Activated CD8-positive, alpha-beta memory T cell treated with anti-CD3 and anti-CD28 coated beads, Interleukin-2, amount 10 ng/mL, durations not matched to agents 7 days and 5 days (primary cell): ENCODE measurements at places on chromosomes 5 and 9. TPM values are rescaled to one million over a fixed set of nuclear protein-coding genes. Genes with fewer than 3 reads are reported as not detected.
A peak's percentile ranks its signal among the peaks of the same experiment; 100 is the strongest.

DNA sequence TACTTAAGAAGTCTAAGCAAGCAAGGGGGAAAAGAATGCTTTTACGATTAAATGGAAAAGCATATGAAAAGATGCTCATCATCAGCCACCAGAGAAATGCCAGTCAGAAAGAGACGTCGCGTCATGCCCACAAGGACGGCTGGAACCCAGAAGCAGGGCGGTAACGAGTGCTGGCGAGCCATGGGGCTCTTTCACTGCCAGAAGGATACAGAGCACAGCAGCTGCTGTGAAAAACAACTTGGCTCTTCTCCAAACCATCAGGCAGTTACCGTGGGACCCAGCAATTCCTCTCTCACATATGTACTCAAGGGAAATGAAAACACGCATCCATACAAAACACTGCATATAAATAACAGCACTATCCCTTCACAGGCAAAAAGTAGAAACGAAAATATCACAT, 95.5 kb downstream of the CAMSAP1 start:
- no peak overlapping the region for H3K27ac ChIP-seq
- H3K36me3 ChIP-seq: peaks cover 9% of the 10 kb centered on the region
- H3K4me3 ChIP-seq: no peak overlapping the region

DNA sequence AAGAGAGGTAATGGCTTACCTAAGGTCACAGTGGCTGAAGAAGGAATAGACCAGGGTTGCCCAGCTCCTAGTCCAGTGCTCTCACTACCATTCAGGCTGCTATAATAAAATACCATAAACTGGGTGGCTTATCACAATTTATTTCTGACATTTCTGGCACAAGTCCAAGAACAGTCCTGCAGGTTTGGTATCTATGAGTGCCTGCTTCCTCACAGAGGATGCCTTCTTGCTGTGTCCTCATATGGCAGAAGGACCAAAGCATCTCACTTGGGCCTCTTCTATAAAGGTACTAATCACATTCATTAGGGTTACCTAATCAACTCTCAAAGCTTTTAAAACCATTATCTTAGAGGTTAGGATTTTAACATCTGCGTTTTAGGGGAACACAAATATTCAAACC, 17.2 kb downstream of the STARD4 start:
- peaks cover 57% of the 10 kb centered on the region for H3K36me3 ChIP-seq
- peaks cover 20% of the 10 kb centered on the region for H3K4me1 ChIP-seq
- no peak overlapping the region for H3K4me3 ChIP-seq
- peak overlapping the region; percentile 36 for H3K27ac ChIP-seq
- no peaks in the 10 kb centered on the region for H3K27me3 ChIP-seq
- no peak for DNase-seq

DNA sequence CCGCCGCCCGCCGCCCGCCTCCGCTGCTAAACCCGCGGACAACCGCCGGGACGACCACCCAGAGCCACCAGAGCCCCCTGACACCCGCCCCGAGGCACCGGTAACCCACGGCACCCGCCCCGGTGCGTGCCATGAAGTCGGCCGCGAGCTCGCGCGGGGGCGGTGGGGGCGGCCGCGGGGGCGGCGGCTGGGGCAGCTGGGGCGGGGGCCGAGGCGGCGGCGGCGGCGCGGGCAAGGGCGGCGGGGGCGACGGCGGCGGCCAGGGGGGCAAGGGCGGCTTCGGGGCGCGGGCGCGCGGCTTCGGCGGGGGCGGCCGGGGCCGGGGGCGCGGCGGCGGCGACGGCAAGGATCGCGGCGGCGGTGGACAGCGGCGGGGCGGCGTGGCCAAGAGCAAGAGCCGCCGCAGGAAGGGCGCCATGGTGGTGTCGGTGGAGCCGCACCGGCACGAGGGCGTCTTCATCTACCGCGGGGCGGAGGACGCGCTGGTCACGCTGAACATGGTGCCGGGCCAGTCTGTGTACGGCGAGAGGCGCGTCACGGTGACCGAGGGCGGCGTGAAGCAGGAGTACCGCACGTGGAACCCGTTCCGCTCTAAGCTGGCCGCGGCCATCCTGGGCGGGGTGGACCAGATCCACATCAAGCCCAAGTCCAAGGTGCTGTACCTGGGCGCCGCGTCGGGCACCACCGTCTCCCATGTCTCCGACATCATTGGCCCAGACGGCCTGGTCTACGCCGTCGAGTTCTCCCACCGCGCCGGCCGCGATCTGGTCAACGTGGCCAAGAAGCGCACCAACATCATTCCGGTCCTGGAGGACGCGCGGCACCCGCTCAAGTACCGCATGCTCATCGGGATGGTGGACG, 499 bp downstream of the FBLL1 start:
- H3K4me1 ChIP-seq: peaks cover 11% of the 10 kb centered on the region
- peaks cover 8% of the 10 kb centered on the region for H3K36me3 ChIP-seq
- no peak overlapping the region for H3K27ac ChIP-seq
- peaks cover 45% of the 10 kb centered on the region for H3K27me3 ChIP-seq
- H3K4me3 ChIP-seq: peak overlapping the region; percentile 35

- H3K27me3 ChIP-seq: peaks cover 46% of the 10 kb centered on the region
- peak overlapping the region; percentile 0 for H3K4me3 ChIP-seq
- peak; percentile 86 for DNase-seq
- peaks cover 33% of the 10 kb centered on the region for H3K4me1 ChIP-seq
- H3K36me3 ChIP-seq: no peaks in the 10 kb centered on the region
- H3K27ac ChIP-seq: peak overlapping the region; percentile 25
Observed at GRCh38 chr5:139651853-139652787, 4.0 kb downstream of the CXXC5 start.

GRCh38 chr9:10806868-10807267, 194.1 kb upstream of the PTPRD start:
- H3K4me3 ChIP-seq: no peak overlapping the region
- DNase-seq: no peak
- no peaks in the 10 kb centered on the region for H3K36me3 ChIP-seq
- no peaks in the 10 kb centered on the region for H3K27me3 ChIP-seq
- no peaks in the 10 kb centered on the region for H3K4me1 ChIP-seq

DNA sequence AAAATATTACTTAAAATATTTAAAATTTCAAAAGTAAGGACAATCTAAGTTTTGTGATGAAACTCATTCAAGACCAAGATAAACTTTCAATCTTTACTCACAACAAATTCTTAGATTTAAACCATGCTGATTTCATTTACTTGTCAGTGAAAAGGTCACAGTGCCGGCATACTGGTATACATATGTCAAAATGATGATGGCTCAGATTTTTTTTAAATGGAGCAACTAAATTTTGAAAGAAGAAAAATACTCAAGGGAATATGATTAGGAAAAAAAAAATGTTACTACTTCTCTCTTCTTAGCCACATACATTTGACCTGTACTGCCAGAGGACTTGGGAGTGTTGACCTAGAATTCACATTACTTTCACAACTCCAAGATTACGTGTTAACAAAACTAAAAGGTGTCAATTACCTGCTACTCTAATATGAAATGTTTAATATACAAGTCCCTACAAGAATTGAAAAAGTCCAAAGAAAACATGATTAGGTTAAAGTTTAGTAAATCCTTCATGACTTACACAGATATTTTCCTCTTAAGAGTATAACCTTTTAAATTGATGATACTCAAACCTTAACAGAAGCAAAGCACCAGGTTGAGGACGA, 4.6 kb downstream of the EFNA5 start:
- no peak for DNase-seq
- no peak overlapping the region for H3K4me3 ChIP-seq
- no peak overlapping the region for H3K27ac ChIP-seq
- H3K36me3 ChIP-seq: no peaks in the 10 kb centered on the region
- H3K27me3 ChIP-seq: peaks cover 54% of the 10 kb centered on the region

DNA sequence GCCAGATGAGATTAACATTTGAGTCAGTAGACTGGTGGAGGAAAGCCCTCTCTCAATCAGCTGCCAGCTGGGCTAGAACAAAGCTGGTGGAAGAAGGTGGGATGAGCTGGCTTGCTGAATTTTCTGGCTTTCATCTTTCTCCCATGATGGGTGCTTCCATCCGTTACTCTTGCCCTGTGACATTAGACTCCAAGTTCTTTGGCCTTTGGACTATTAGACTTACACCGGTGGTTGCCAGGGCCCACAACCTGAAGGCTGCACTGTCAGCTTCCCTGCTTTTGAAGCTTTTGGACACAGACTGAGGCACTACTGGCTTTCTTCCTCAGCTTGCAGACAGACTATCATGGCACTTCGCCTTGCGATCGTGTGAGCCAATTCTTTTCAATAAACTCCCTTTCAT, 642.7 kb downstream of the TAF11L14 start:
- no peaks in the 10 kb centered on the region for H3K27me3 ChIP-seq
- no peaks in the 10 kb centered on the region for H3K4me1 ChIP-seq
- no peaks in the 10 kb centered on the region for H3K36me3 ChIP-seq
- no peak overlapping the region for H3K27ac ChIP-seq
- no peak overlapping the region for H3K4me3 ChIP-seq

DNA sequence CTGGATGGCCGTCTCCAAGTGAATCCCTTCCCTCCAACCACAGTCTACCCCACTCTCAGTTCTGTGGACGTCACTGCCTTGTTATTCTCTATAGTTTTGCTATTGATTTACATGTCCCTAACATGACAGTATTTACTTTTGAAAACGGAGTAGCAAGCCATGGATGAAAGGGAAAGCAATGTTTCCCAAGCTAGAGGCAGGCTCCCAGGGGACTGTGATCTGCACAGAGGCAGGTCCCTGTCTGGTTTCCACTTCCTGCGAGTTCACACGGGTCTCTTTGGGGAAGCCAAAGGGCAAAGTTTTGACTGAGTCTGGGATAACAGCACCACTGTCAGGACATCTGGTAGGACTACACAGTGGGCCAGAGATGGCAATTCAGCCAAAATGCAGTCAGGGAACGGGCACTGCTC, 12.7 kb downstream of the C9orf153 start:
- H3K36me3 ChIP-seq: peaks cover 1% of the 10 kb centered on the region
- H3K27me3 ChIP-seq: peaks cover 2% of the 10 kb centered on the region
- no peak overlapping the region for H3K4me3 ChIP-seq

GRCh38 chr5:123690821-123691220, 178.8 kb downstream of the CSNK1G3 start:
- H3K27ac ChIP-seq: no peak overlapping the region
- no peaks in the 10 kb centered on the region for H3K4me1 ChIP-seq
- H3K4me3 ChIP-seq: no peak overlapping the region
- DNase-seq: no peak
- H3K36me3 ChIP-seq: no peaks in the 10 kb centered on the region

DNA sequence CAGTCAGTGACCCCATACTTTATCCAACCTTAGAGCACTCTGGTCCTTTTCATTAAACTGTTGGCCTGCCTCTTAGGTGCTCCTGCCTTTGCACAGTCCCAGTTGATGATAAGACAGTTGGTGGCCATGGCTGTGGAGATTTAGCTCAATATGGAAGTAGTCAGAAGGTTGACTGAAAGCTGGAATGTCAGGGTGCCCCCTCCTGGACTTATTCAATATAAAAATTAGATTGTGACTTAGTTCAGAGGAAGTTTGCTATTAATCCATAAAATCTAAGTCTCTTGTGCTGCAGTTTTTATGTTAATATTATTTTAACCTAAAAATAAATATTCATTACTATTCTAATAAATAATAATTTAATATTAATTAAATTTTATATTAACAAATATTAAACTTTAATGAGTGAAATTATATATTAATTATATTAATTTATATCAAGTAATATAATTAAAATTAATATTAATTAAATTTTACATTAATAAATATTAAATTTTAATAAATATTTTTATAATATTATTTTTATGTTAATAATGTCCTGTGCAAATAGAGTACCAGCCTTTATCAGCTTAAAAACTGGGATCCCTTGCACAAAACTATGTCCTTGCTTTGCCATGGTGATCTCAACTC, 77.7 kb upstream of the ADAMTSL1 start:
- H3K4me3 ChIP-seq: no peak overlapping the region
- H3K27ac ChIP-seq: no peak overlapping the region
- H3K4me1 ChIP-seq: no peaks in the 10 kb centered on the region
- no peaks in the 10 kb centered on the region for H3K27me3 ChIP-seq

DNA sequence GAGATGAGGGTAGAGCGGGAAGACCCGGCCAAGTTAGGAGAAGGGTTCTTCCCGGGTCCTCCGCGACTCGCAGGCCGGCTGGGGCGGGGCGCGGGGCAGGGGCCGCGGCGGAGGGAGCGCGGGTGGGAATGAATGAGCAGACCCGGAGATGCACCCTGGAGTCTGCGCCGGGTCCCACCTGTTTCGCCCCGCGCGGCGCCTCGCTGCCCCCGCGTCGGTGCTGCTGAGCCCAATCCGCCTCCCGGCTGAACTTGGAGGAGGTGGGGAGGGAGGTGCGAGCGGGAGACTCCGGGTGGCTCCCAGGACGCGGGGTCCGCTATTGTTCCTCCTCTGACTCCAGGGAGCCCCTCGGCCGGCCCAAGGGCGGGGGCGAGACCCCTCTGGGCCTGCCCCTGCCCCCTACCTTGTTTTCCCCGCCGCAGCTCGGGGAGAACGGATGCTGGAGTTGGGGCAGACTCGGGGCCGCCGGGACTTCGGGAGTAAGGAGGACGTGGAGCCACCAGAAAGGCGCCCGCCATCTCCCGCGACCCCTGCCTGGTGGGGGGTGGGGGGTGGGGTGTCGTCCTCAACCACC, 659 bp downstream of the RAI14 start:
- no peaks in the 10 kb centered on the region for H3K36me3 ChIP-seq
- no peak for DNase-seq
- H3K4me3 ChIP-seq: no peak overlapping the region
- H3K4me1 ChIP-seq: peaks cover 12% of the 10 kb centered on the region

DNA sequence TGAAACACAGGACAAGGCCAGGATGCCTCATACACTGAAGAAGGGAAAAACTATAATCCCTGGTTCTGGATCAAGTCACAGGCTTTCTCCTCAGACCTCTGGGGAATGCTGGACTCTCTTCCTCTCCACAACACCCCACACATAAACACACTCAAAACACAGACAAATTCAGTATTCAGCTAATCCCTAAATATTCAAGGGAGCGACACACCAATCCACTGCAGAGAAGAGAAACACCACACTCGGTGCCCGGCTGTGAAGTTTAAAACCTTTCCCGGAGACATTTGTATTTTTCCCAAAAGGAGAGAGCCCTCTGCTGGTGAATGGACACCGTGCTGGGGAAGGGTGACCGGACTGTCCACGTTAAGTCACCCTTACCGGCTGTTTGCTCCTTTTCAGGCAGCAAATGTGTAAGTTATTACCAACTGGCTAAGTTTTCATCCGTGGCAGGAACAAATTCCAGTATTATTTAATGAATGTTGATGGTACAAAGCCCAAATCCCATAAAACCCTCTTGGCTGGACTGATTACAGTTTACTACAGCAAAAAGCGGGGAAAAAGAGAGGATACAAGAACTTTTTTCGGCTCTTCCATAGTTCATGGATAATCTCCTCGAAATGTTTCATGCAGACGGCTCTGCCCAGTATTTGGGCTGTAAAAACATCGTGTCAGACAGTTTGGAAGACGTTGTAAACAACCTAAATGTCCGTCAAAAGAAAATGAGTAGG, 130.9 kb upstream of the SLC30A5 start:
- DNase-seq: no peak
- H3K4me3 ChIP-seq: no peak overlapping the region
- no peaks in the 10 kb centered on the region for H3K36me3 ChIP-seq
- H3K4me1 ChIP-seq: no peaks in the 10 kb centered on the region
- no peak overlapping the region for H3K27ac ChIP-seq

The GPX3 gene
- total RNA-seq: not detected

The SLC25A48 gene
- total RNA-seq: not detected

The CAMK2A gene
- not detected for total RNA-seq

The GDNF gene
- not detected for total RNA-seq

The KLF4 gene
- total RNA-seq: 1.5 TPM

The CLIC3 gene
- 7.8 TPM for total RNA-seq

The TNFAIP8 gene
- 109 TPM for total RNA-seq

The PCDHA1 gene
- not detected for total RNA-seq

The MUSK gene
- total RNA-seq: not detected

The BHMT2 gene
- not detected for total RNA-seq

The KIF12 gene
- not detected for total RNA-seq

The ECM2 gene
- not detected for total RNA-seq

The CARD9 gene
- 3.1 TPM for total RNA-seq

The GLRA1 gene
- total RNA-seq: not detected
